ENCODE measurements at places on chromosomes 16 and 17.

- DNase-seq, result no peak
Observed at GRCh38 chr16:8714174-8714573, 39.8 kb downstream of the ABAT start.

DNA sequence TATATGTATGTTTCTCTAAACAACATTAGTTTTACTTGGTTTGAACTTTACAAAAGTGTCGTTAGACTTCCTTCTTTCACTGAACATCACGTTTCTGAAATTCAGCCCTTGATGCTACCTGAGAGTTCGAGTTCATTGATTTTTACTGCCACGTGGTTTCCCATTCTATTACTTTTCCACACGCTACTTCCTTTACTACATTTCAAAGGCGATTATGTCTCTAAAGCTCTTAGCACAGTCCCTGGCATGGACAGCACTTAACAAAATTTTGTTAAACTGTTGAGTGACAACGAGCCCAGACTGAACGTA, 15.9 kb upstream of the ARHGAP17 start:
- DNase-seq, result no peak

DNA sequence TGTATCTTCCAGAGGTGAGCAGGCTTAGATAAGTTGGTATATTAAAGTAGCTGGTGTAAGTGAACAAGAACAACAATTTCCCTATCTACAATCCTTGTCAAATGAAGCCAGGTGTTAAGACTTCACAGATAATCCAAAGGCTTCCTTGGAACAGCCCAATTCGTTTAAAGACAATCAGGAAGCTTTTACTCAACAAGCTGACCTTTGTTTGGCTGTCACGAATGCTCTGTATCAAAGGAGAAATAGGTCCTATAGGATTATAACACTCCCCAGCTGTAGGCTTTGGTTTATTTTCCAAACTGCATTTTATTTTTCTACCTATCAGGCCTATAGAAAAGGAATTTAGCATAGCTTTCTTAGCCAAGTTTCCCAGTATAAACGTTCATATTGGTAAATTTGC, 766.5 kb upstream of the GOT2 start:
- no peak for DNase-seq

- no peak for DNase-seq
Observed at GRCh38 chr17:79750650-79751545, 20.2 kb downstream of the ENPP7 start.

- no peak for DNase-seq
Observed at GRCh38 chr16:67814567-67814966, 7.9 kb downstream of the TSNAXIP1 start.

DNA sequence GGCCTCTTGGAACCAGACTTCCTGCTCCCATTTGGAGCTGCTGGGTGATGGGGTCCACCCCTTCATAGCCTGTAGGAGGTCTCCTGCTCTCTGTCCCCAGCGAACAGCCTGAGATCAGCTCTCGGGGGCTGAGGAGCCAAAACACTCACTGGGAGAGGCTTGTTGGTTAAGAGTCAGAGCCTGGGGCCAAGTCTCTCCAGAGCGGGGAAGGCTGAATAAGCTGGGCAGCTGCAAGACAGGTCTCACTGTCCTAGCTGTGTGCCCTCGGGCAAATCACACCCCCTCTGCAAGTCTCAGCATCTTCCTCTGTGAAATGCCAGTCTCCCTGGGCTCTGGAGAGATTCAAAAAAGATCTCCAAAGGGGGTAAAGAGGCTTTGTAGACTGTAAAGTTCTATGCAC, 174.6 kb downstream of the WSCD1 start:
- DNase-seq, result no peak

DNA sequence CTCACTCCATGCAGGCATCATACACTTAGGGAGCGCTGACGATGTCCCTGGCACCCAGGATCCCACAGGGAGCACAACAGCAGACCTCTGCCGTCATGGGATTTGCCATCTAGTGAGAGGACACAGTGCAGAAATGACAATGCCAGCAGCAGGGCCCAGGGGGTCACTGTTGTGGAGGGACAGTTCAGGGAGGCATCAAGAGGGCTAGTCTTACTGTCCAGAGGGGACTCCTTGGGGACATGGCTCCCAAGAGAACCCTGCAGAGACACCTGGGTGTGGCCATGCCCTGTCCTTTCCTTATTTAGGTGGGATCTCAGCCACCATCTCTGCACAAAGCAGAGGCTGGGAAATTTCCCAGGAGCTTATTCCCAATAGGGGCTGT, 73.7 kb downstream of the CRISPLD2 start:
- no peak for DNase-seq

GRCh38 chr16:87178977-87179376, 138.2 kb downstream of the C16orf95 start:
- no peak for DNase-seq

GRCh38 chr16:4376126-4376892, 4.7 kb downstream of the VASN start:
- no peak for DNase-seq

DNA sequence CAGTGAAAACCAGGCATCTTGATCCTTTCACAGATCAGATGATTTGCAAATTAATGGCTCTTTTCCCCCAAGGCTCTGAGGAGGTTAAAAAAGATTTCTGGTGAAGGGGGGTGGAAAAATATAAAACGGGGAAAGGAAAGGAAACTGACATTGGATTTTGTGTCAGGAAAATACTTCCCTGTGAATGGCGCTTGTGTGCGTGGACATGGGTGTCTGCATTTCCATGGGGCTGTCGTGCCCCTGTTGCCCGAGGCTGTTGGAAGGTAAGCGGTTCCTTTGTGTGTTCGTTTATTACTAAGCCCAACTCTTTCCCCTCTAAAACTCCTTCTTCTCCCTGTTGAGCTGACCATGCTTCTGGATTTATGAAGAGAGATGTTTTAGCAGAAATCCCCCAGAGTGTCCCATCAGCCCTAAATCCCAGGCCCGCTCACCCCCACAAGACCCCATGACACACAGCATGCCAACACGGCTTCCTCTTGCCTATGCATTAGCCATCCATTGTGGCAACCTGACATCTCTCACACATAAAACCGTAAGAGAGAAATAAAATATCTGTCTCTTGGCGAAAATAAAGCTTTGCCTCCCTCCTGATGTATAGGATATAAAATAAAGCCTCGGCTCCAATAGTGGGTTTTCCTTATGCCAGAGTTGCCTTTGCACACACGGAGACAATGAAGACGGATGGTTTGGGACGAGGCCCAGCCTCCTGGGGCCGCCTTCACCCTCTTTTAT, 7.3 kb upstream of the LHX1 start:
- DNase-seq, result no peak

GRCh38 chr16:27427538-27427937, 25.6 kb downstream of the IL21R start:
- DNase-seq, result no peak

DNA sequence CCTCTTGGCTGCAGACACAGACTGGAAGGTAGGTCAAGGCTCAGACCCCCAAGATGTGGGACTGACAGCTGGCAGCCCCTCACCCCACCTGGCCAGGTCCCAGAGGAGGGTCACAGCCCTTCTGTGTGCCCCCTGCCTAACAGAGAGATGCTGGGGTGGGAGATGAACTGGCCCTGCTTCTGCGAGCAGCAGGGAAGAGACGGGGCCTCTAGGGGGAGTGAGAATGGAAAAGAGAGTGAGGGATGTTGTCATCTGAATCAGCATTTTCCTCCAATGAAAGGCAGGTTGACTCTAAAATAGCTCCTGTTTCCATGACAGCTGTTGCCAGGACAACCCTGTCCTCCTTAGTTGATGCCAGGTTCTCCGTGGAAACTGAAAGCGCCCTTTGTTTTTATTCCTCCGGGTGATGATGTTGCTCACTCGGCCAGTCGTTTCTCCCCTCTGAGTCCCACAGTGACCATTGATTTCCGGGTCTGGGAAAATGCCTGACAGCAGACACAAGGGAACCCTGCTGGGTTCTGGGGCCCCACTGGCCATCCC, 4.9 kb upstream of the NDRG4 start:
- DNase-seq, result peak; percentile 69

DNA sequence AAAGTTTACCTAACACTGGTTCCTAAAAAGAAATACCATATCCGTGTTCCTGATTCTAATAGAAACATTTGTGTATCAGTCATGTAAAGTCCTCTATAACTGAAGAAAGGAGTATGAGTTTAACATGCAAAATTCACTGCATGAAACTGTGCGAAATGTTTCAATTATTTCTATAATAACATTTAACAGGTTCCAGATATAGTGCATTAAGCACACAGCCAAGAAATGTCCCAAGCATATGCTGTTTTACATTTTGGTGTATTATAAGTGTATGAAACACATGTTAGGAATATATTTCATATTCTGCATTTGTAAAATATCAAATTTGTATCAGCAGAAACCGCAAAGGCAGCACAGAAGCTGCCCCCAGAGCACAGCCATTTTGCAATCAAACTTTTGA, 764.9 kb downstream of the KCNJ2 start:
- DNase-seq, result no peak

GRCh38 chr17:2549392-2550211, 37.9 kb upstream of the METTL16 start:
- no peak for DNase-seq

DNA sequence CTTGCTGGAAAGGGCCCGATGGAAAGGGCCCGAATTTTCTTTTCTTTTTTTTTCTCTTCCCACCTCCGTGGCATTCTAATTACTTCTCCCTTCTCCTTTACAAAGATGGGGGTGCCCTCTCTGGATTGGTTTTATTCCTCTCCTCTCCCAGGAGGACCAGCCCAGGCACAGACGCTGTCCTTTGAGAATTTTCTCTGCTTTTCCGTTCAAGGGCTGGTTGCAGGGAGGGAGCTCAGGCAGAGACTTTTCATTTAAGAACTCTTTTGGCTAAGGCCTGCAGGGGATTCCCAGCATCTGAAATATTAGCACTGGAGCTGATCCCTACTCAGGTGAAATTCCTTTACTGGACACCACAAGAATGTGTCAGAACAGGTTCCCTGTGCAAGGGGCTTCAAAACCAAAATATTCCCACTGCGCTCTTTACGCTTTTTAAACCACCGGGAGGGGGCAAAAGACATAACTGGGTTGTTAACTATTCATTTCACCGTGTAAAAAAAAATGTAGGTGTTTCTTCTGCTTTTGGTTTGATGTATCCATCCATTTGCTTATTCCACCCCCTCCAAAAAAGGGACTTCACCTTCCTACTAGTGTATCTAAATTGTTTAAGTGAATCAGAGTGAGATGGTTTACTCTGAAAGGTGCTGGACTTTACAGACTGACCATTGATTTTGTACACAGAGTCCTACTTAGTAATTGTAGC, 1.4 kb downstream of the NFAT5 start:
- DNase-seq, result no peak

DNA sequence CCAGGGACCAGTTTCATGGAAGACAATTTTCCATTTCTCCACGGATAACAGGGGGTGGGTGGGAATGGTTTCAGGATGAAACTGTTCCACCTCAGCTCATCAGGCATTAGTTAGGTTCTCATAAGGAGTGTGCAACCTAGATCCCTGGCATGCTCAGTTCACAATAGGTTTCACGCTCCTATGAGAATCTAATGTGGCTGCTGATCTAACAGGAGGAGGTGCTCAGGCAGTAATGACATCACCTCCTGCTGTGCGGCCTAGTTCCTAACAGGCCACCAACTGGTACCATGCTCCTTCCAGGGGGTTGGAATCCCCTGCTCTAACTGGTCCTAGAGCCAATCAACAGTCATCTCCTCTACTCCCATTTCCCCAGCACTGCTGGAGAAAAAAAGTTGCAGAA, 19.9 kb downstream of the TEX14 start:
- DNase-seq, result no peak

DNA sequence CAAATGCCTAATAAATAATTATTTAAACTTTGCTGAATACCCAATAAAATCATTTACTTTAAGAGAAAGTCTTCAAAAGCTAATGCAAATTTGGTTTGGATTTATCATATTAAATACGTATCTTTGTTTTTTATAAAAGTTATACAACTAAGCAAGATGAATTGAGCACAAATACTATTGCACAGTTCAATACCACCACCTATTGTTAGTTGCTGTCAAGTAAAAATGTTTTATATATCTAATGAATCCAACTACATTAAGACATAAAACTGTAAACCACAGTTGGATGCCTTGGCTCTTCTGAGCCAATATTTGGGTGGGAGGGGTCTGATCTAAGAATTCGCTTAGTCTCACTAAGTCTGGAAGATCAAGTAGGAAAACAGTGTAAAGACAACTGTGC, 7.7 kb downstream of the FBXL20 start:
- no peak for DNase-seq

DNA sequence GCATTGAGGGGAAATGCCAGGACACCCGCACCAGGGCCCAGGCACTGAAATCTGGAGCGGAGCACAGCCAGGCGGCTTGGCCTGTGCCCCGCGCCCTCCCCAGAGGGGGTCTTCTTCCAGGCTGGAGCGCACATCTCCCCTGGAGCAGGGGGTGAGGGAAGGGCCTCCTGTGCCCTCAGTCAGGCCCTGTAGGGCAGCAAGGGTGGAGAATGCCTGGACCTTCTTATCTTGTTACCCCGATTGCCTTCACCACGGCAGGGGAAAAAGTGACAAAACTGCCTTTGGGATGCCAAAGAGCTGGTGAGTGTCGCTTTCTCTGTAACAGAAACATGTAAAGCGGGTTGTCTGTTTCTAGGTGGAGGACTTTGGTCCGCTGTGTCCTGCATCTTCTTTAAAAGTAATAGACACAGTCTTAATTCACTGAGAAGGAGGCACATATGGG, 48.3 kb upstream of the BAHCC1 start:
- DNase-seq, result no peak

DNA sequence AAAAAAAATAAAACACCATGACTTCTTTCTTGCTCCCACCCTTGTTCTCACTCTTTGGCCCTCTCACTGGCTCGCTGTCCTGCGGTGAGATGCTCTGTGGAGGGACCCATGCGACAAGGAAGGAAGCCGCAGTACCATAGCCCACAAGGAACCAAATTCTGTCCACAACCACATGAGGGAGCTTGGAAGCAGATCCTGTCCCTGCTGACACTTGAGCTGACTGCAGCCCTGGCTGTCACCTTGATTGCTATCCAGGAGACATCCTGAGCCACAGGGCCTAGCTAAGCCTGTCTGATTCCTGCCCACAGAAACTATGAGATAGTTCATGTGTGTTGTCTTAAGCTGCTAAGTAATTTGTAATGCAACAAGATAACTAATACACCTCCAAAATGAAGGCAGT, 4.8 kb upstream of the MT2A start:
- DNase-seq, result no peak

DNA sequence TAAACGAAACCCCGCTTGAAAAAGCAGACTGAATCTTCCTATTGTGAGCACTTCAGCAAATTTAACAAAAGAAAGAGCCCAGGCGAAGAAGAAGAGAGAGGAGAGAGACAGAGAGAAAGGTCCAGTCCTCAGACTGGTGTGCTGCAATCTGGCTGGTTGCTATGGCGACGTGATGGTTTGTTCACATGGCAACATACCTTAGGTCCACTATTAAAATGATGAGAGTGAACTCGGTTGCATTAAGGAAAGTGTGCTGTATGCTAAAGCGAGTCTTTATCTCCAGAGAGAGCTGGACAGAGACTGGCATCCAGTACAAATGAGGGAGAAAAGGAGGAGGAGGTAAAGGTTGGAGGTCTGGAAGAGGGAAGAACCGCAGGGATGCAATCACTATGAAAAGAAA, 271.8 kb upstream of the ZFHX3 start:
- no peak for DNase-seq

- no peak for DNase-seq
Observed at GRCh38 chr16:84650062-84650991, 2.0 kb downstream of the KLHL36 start.
